Type B pancreatic cell (in vitro differentiated cells): ENCODE measurements at places on chromosomes 6 and 20. TPM values are rescaled to one million over a fixed set of nuclear protein-coding genes. Genes with fewer than 3 reads are reported as not detected.

The SGK2 gene
- total RNA-seq, result 9.9 and 10.7 TPM in 2 replicates

The THBS2 gene
- total RNA-seq, result 0.40 and 4.2 TPM in 2 replicates

The TCP11 gene
- not detected in 2 replicates for total RNA-seq

The HAO1 gene
- not detected in 2 replicates for total RNA-seq

The ZNF311 gene
- total RNA-seq, result 0.68 and 2.2 TPM in 2 replicates

The SLC22A1 gene
- total RNA-seq, result 1.2 and 3.0 TPM in 2 replicates

The ASIP gene
- total RNA-seq, result 1.1 TPM in 1 of 2 replicates, not detected in the other

The MUC21 gene
- total RNA-seq, result 0.43 and 0.65 TPM in 2 replicates

The TREM1 gene
- total RNA-seq, result not detected in 2 replicates

The C6orf141 gene
- 9.5 and 19.2 TPM in 2 replicates for total RNA-seq

The NKX2-2 gene
- 6.0 and 15.4 TPM in 2 replicates for total RNA-seq
